ENCODE measurements at places on chromosomes 2 and 18.
A peak's percentile ranks its signal among the peaks of the same experiment; 100 is the strongest.

DNA sequence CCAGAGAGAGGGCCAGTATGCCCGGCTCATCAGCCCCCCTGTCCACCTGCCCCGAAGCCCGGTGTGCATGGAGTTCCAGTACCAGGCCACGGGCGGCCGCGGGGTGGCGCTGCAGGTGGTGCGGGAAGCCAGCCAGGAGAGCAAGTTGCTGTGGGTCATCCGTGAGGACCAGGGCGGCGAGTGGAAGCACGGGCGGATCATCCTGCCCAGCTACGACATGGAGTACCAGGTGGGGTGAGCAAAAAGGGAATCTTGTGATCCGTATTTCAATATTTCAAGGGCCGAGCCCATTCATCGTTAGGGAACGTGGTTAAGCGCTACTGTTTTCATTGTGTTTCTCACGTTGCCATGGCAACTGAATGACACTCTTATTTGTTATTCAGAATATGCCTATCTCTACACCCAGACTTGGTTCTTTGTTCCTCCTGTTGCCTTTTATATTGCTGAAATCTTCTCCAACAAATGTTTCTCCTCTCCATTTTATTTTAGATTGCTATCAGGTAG, 81.5 kb downstream of the NRP2 start:
- DNase-seq = no peak

DNA sequence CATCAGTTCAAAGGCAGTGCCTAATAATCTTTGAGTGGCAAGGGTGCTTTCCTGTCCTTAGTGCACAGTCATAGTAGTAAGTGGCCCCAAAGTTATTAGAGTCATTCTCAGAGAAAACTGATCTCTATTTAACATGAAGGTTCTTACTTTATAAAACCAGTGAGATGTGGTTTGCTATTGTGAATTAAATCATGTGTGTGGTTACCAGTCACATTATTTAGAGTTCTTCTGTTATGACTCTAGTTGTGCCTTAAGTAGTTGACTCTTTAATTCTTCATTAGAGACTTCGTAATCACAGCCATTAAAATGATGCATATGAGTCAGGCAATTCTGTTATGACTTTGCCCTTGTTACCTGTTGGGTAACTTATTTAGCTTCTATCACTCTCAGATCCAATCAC, 1392.9 kb upstream of the ACVR2A start:
- DNase-seq = no peak

- no peak for DNase-seq
Observed at GRCh38 chr18:8601277-8602032, 7.8 kb upstream of the RAB12 start.

DNA sequence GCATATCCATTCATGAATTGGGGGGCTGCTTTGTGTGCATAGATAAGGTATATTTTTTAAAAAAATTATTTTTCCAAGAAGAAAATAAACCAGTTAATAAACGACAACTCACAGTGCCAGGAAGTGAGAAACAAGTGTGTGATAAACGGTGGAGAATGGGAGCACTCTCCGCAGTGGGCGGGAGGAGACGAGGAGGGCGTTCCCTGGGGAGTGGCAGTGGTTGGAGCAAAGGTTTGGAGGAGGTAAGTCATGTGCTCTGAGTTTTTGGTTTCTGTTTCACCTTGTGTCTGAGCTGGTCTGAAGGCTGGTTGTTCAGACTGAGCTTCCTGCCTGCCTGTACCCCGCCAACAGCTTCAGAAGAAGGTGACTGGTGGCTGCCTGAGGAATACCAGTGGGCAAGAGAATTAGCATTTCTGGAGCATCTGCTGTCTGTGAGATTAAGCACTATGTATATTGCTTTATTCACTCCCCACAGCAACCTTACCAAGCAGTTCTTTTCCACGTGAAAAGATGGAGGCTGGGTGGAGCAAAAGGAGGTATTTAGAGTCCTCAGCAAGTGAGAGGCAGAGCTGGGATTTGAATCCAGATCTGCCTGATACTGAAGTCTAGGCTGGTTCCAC, 27.0 kb upstream of the CASP8 start:
- DNase-seq = peak; percentile 80

DNA sequence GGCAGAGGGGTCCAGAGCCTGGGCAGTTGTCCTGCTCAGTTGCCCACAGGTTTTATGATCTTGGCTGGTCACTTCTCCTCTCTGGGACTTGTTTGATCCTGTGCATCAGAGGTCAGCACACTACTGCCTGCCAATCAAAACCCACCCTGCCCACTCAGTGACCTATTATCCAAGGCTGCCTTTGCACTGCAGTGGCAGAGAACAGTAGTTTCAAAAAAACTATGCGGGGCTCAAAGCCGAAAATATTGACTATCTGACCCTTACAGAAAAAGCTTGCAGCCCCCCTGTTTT, 218.2 kb downstream of the CYP26B1 start:
- no peak for DNase-seq

GRCh38 chr2:82491591-82491990, 1967.5 kb downstream of the SUCLG1 start:
- DNase-seq = no peak

DNA sequence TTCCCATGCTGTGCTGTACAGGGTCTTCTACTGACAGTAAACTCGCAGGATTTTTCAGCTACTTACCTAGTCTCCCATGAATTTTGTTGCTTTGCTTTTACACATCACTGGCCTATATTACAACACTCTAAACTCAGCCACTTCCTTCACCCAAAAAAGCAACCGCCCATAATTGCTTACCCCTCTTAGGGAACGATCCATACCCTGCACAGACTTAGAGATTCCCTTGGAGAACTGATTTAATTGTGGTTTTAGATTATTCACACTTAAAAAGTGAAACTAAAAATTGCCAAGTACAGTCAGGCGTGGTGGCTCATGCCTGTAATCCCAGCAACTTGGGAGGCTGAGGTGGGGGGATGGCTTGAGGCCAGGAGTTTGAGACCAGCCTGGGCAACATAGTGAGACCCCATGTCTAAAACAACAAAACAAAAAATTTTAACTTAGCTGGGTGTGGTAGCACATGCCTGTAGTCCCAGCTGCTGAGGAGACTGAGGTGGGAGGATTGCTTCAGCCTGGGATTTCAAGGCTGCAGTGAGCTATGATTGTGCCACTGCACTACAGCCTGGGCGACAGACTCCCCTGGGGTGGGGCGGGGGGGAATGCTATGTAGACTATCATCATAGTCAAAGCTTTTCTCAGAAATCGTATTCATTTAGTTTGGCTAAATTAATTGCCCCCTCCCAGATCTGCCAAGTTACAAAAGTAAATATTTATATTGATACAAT, 19.3 kb downstream of the MRPL30 start:
- DNase-seq = no peak

- no peak for DNase-seq
Observed at GRCh38 chr2:71666094-71666474, 212.7 kb downstream of the DYSF start.

- no peak for DNase-seq
Observed at GRCh38 chr2:38016219-38016618, 59.7 kb downstream of the CYP1B1 start.

DNA sequence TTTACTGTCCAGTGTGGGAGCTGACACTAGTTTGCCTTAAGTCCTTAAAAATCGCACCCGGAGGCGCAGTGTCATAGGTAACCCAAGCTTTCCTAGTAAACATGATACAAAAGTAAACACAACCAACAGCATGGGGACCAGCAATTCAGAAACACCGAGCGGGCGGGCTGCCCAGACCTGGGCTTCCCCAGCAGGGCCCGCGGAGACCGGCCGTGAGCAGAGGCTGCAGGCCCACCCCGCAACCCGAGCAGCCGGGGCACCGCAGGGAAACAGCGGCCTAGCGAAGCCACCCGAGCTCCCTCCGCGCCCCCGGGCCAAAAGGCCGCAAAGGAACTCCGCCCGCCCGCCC, 296 bp downstream of the TTC21B start:
- no peak for DNase-seq

DNA sequence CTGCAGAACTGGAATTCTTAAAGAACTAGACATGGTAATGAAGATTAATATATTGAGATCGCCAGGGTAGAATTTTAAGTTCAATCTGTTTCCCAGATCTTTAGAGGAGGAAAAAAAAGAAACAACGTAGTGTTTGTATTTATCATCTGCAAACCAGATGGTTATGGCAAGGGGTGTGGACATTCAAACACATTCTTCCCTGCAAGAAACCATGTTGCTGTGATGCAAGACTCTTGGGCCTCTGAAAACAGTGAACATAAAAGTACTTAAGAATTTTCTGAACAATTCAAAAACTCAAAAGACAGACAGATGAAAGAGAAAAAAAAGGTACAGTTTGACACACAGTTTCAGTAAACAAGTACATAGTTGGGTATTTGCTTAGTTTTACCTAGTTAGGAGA, 35.6 kb downstream of the COL5A2 start:
- no peak for DNase-seq

- no peak for DNase-seq
Observed at GRCh38 chr18:51350081-51350480, 152.6 kb upstream of the MEX3C start.

DNA sequence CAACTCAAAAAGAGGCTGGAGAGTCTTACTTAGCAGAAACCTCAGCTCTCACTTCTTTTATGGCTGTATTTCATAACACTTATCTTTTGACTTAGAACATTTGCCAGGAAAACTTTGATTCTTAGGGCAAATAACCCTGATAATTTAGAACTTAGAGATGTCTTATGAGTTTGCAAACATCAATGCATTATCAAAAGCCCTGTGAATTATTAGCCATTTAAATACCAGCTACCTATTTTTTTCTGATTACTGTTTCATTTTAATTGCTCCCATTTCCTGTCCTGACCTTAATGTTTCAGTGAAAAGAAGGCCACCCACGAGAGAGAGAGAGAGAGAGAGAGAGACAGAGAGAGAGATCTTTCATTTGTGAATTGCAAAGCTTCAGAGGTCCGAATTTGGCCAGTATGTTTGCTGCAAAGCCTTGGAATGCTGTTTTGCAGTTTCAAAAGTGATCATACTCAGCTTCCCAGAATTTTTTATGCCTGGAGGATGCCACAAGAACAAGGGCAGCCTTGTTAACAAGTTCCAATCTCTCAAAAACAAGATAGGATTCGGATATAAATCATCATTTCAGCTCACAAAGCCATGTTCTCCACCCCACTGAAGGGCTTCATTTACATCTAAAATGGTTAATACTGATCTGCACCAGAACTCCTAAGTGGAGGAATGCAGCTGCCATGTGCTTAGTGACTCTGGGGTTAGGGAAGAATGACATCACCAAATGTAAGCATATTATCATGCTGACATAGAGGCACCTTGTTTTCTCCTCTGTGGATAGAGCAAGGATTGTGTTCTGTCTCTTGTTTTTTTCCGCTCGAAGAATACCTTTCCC, 478.2 kb downstream of the ARHGAP15 start:
- DNase-seq = no peak

DNA sequence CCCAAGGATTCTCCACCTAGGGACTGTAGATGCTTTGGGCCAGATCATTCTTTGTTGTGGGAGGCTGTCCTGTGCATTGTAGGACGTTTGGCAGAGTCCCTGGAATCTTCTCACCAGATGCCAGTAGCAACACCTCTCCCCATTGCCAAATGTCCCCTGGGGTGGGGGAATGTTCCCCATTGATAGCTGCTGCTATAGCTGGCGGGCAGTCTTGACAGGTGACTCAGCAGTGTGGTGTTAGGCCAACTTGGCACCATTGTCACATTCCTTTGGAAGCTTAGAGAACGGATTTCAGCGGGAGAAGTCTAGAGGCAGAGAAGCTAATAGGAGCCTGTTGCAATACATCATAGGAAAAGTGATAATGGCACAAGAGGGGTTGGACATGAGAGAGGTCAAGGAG, 495.7 kb upstream of the SMIM21 start:
- DNase-seq = no peak

GRCh38 chr2:236613612-236614011, 44.0 kb downstream of the ACKR3 start:
- no peak for DNase-seq

GRCh38 chr2:238791354-238791753, 56.5 kb upstream of the TWIST2 start:
- DNase-seq = no peak

GRCh38 chr2:68344031-68344430, 21.1 kb upstream of the PLEK start:
- DNase-seq = no peak

GRCh38 chr2:180352620-180353019, 345.5 kb upstream of the CWC22 start:
- no peak for DNase-seq

- no peak for DNase-seq
Observed at GRCh38 chr2:144619760-144620159, 99.8 kb upstream of the ZEB2 start.

DNA sequence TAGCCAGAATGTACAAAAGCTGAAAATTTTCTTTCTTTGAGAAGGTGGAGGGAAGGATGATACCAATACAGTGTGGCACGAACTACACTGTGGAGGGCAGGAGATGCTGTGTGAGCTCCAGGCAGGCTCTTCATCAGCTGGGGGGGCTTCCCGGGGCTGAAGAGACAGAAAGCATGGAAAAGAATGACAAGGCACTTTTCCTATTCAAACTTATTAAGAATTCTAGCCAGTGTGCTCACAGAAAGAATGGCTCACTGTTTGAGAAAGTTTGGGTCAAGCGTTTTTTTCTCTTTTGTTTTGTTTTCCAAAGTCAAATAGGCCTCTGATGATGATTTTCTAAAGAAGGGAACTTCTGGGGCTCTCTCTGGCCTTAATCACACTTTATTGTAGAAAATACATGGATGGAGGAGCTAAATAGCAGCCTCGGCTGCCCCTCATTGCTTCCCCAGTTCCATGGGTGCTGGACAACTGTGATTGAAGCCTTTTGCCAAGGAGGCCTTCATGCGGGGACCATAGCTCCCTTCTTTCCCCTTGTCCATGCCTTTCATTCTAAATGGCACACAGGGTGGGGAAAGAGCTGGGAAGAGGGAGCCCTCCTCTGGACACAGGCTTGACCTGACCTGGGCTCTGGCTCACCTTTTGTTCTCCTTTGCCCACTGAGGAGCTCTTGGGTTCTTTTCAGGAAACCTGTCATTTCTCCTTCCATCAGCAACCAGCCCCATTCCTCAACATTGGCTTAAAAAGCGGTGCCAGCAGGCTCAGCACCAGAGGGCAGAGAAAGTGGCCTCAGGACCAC, 130.6 kb downstream of the TDRD15 start:
- DNase-seq = no peak

GRCh38 chr18:29174891-29175290, 998.0 kb upstream of the CDH2 start:
- no peak for DNase-seq

GRCh38 chr2:85926931-85927661, 38.3 kb upstream of the ST3GAL5 start:
- DNase-seq = no peak

- DNase-seq = no peak
Observed at GRCh38 chr2:110946902-110947301, 173.8 kb upstream of the BCL2L11 start.

DNA sequence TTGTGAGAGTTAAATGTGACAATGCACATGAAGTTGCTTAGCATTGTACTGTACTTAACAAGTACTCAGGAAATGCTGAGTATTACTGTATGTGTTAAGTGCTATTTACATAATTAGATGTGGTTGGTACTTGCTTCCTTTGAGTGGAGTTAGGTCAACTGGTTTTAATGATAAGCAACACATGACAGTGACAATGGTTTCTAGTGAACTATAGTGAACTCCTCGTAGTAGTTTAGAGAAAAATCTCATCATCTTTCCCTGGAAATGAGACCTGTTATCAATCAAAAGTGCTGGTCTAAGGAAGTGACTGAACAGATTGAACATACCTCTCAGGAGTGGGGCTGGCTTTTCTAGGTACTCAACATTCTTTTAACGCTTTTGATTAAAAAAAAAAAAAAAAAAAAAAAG, 29.2 kb upstream of the ZDBF2 start:
- DNase-seq = no peak

Measured in GM13976 (cell line).